CD4-positive, alpha-beta T cell treated with Interleukin-17A for 1 hour (primary cell): ENCODE measurements at places on chromosomes 7 and 10.

DNA sequence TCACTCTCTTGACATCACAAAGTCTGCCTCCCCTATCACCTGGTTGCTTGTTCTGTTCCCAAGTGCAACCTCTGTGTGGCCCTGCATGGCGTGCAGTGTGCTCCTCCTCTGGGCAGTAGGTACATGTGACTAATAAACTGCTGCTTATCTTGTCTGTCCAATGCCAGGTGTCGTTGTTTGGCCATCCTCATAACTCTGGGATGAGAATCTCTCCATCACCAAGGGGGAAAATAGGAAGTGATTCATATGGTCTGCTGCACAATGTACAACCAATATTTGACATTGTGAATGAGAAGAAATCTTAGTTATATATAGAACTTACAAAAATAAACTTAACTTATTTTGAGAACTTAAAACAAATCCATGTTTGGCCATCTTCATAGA lies 135.2 kb downstream of the INHBA start:
- DNase-seq: no peak

DNA sequence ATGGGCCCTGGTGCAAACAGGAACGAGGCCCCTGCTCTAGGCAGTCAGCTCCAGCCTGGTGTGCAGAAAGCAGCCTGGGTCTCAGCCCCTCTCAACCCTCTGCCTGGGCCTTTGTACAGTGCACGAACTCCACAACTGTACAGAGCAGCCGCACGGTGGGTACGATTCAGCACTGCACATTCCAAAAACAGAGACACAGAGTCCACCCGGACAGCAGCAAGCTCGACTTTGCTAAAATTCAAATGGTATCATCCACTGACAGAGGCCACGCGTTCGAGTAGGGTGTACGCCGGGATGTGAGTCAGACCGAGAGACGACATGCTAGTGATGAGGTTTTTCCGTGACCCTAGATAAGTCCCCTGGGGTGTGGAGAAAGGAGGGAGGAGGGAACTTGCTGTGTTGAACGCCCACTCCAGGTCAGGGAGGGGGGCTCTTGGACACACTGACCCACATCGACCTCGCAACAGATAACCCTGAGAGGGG lies 65.6 kb upstream of the PDGFA start:
- peak; percentile 27 for DNase-seq

DNA sequence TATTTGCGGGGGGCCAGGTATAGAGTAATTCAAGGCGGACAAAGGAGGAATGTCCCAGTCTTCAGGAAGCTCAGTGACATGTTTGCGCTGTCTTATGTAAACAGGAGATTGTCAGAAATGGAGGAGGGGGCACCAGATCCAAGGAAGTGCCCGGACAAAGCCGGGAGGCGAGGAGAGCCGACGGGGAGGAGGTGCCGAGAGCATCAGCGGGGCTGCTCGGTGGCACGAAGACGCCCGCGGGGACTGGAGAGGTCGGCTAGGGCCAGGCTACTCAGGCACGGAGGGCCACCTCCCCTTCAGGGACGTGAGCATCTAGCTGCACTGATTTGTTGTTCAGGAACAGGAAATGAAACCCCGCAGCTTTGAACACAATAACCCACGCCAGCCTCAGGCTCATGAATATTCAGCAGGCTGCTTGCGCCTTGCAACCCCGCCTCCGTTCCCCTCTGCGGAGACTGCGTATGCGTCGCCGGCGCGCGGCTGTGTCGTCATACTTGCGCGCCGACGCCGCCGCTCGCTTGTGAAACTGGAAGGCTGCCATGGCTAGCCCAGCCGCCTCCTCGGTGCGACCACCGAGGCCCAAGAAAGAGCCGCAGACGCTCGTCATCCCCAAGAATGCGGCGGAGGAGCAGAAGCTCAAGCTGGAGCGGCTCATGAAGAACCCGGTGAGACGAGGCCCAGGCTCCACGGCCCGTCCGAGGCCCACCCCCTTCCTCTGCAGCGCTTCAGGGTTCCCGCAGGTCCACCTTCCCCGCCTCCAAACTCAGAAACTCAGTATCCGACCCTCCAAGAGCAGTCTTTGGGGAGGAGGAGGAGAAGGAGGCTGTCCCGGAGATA lies at the start of gene PRKRIP1:
PRKRIP1 (plus strand) TSS at position 491 of the 837 bp plus-strand sequence; CDS start at position 540, 49 bp downstream.
- peak; percentile 94 for DNase-seq

- DNase-seq: no peak
These were observed 16.8 kb downstream of the DOCK1 start for GRCh38 chr10:126921974-126922525.

DNA sequence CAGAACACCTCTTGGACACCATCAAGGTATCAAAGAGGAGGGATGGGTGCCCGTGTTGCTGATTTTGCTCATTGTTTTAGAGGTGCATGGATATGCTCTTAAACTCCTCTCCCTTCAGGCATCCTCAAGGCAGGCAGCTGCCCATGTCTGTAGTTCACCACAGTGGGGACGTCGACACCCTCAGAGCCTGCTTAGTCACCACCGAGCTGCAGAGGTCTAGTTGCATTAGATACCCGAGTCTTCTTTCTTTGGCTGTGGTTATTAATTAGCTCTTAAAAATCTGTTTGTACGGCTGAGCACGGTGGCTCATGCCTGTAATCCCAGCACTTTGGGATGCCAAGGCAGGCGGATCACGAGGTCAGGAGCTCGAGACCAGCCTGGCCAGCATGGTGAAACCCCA lies 24.7 kb upstream of the TSPAN13 start:
- no peak for DNase-seq

DNA sequence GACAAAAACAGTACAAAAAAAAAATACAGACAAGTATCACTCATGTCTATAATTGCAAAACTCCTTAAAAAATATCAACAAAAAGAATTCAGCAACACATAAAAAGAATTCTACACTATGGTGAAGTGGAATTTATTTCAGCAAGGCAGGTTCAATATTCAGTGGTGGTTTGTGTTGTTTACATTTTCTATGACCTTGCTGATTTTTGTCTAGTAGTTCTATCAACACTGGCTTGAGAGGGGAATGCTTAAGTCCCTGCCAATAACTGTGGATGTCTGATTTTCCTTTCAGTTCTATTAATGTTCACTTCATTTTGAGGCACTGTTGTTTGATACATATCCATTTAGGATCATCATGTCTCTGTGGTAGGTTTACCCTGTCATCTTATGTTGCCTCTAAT lies 58.5 kb downstream of the CADPS2 start:
- DNase-seq: no peak

DNA sequence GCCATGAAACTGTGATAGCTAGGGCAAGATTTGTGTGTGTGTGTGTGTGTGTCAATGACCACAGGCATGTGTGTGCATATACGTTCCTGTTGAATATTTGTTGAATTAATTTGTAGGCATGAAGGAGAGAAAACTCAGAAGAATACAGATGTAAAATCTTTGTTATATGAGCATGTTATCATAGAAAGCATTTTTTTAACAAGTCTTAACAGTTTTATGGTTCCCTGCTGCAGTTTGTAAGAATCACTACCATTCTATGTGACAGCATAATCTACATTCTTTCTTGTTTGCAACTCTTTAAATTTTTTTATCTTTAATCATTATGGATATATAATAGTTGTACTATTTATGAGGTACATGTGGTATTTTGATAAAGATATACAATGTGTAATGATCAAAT lies 130.3 kb downstream of the CD36 start:
- no peak for DNase-seq

GRCh38 chr7:70434376-70434775 lies 697.6 kb upstream of the GALNT17 start:
- no peak for DNase-seq
